Inflammatory macrophage (primary cell): ENCODE measurements at places on chromosomes 11 and 22.

- no peak for DNase-seq
Observed at GRCh38 chr22:43566021-43566420, 154.2 kb downstream of the MPPED1 start.

DNA sequence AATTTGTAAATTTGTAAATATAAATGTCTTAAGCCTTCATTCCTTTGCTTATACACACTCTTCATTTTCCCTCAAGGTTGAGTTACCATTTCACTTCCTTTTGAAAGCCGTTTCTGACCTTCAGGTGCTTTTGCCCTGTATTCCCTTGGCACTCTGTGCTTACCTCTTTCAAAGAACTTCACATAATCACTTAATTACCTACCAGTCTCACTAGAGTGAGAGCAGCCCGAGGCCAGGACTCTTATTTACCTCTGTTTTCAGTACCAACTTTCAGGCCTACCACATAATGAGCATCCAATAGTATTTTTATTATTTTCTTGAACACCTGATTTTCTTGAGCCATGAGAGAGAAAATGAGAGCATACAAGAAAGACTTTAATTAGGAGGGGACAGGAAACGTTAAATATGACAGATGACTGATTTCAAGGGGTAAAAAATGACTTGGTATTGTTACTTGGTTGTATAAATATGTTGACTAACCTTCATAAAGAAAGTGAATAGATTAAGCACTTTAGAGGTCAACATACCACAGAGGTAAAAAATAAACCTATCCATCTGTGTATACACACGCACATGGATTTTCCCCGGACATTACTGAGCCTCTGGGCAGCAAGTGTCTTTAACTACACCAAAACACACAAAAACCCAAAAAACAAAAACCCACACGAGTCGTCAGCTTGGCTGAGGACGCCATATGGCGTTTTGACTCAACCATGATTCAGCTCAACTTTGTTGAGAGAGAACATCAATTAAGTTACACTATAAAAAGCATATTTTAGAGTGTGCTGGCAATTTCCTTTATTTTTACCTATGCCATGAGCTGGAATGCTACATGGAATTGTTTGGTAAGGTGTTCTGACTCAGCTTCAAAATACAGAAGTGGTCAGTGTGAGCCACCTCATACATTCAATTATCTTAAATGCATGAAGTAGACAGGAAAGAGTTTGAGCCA is 7.6 kb downstream of the ATXN10 start:
- DNase-seq: no peak

GRCh38 chr11:10975287-10975721 is 117.5 kb upstream of the ZBED5 start:
- no peak for DNase-seq

GRCh38 chr11:105723269-105723668 is 113.4 kb downstream of the GRIA4 start:
- DNase-seq: no peak

DNA sequence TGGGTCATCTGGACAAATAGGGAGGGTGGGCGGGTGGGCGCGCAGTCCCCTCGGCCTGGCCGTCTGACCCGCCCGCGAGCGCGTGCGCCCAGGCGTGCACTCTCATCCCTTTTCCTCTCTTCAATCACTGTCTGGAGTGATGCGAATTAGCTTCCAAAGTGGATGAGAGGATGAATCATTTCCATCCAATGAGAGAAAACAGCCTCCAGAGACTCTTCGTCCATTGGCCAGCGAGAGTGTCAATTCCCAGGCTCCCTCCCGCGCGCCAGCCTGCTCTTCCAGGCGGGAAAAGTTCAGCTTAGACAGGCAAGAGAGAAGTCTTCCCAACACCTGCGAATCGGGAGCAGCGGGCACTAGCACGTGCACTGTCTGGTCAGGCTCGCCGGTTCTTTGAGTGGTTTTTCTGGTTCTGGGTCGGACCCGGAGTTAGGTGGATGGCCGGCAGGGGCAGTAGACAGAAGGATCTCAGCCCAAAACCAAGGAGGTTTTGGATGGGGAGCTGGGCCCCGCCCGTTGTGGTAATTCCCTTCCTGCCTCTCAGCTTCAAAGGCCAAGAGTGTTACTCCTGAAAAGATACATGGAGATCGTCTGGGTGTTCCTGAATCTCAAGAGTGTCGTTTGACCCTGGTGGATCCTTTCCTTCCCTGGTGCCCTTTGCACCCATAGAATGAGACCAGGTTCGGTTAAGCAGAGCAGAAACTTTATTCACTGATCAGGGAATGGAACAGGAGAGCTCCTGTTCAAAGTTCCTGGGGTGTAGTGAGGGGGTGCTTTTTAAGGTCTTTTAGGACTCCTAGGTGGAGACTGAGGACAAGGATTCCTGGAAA is 33.4 kb upstream of the GLYATL1 start:
- no peak for DNase-seq

- no peak for DNase-seq
Observed at GRCh38 chr22:27329131-27329850, 472.3 kb downstream of the MN1 start.

DNA sequence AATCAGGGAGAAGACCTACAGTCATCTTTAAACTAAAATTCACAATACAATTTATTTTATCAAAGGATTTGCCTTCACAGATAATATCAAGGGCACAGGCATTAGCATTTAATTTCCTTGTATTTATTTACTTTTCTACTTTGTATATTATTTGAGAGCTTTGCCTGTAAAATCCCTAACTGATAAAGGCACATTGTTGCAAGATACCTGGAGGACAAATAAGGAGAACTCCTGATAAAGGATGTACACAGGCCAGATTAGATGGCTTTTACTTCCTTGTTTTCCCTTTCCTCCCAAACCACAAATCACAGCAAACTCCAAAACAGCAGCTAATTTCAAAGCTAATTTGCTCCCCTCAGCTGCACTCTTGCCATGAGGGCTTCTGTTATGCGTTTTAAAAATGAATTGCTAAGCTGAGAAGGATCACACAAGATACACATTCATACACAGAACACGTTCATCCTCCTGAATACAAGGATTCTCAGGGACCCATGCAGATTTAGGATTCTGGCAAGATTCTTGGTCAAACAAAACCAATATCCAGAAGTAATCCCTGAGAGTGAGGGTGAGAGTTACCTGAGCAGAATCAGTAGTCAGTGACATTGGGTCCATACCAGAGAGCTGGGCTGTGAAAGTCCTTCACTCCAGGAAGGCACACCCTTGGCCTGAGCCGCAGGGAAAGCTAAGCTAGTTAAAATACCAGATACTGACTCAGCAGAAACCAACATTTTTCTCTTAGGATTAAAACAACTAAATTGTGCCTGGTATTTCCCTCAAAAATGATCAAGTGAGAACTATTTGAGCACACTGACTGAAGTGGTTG is 100.3 kb upstream of the CLPB start:
- DNase-seq: no peak

DNA sequence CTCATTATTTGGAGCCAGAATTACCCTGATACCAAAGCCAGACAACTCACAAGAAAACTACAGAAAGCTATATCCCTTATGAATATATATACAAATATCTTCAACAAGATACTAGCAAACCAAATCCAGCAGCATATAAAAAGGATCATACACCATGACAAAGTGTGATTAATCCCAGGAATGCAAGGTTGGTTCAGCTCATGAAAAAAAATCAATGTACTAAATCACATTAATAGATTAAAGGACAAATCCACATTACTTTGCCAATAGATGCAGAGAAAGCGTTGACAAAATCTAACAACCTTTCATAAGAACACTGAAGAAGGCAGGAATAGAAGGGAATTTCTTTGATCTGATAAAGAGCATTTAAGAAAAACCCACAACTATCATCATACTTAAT is 50.4 kb upstream of the TEAD1 start:
- no peak for DNase-seq

DNA sequence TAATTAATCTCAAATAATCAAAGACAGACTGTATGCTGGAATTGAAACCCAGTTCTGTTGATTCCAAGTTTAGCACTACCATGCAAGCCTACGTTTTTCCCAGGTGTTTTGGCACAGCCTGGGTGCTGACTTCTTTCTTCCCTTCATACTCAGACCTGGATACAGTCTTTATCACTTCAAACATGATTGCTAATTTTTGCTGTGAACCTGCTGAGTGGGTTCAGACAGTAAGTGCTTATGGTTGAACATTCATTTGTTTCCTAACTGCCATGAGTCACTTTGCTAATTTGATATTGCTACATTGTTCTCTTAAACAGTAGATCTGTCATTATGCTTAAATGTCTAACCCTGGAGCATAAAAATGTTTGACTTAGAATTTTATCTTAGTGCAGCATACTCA is 12.2 kb downstream of the PAAF1 start:
- no peak for DNase-seq

DNA sequence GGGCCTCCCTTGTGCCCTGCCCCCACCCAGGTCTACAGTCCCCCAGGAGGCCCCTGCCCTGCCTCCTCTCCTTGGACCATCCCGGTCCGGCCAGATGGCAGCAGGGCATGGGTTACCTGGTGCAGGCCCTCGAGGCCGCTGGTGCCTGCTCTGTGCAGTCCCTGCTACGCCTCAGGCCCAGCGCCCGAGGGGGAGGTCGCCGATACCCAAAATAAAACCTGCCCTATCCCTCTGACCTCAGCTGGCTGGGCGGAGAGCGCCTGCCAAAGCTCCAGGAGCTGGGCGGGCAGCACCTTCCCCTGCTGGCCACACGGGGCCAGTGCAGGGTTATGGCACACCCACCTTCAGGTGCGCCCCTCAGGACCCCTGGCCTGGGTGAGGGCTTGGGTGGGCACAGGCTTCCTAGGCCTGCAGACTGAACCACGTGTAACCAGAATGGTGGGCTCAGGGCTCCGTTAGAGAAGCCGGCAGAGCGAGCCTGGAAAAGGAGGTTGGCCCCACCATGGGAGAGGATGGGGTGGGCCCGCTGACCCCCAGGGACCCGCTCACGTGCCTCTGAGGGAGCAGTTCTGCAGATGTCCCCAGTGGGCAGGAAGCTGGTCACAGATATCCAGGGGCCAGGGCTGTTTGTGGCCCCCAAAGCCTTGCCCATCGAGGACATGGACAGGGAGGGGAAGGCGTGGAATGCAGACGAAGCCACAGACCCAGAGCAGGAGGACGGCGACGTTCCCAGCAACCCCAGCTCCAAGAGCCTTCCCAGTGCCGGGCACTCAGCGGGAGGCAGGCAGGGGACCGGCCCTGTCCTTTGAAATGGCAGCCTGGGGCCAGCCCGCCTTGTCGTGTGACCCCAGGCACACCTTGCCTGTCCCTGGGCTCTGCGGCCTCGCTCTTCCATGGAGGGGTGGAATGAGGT is 1.7 kb upstream of the TNNT3 start:
- peak; percentile 13 for DNase-seq

DNA sequence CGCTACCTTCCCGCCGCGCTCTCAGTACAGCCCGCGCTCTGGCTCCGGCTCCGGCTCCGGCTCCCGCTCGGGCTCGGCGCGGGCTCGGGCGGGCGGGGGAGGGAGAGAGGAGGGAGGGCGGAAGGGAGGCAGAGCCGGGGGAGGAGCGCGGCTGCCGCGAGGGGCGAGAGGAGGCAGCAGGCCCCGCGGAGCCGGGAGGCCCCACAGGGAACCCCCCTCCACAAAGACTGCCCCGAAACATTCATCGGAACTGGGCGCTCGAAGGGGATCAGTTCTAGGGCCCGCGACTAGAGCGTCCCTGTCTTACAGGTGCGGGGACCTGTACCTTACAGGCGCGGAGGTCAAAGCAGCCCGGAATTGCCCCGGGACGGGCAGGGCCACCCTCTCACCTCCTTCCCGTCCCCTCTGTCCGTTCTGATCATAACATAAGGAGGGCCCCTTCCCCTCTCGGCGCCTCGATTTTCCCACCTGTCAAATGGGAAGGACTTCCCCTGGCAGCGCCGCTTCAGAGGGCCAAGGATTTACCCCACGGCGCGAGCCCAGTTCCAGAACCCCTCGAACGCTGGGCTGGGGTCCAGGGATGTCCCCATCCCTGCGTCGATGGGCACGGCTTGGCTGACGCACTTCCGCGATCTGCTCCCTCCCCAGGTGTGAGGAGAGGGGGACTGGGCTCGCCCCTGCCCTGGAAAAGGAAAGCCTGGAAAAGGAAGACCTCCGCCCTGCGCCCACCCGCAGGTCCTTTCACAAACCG is at the start of gene SHISA8:
Gene SHISA8 (minus strand): TSS at position 40 of the 751 bp plus-strand sequence. CDS start 407 bp downstream, outside the sequence.
- no peak for DNase-seq

- no peak for DNase-seq
Observed at GRCh38 chr11:28223994-28224393, 115.8 kb downstream of the METTL15 start.
